H7 (cell line): ENCODE measurements at places on chromosomes 13 and 19. TPM values are rescaled to one million over a fixed set of nuclear protein-coding genes. Genes with fewer than 3 reads are reported as not detected.
A peak's percentile ranks its signal among the peaks of the same experiment; 100 is the strongest.

GRCh38 chr13:25175026-25175425, 2.9 kb upstream of the AMER2 start:
- no peak for DNase-seq

- no peak for DNase-seq
These were observed 334.1 kb downstream of the TEX29 start for GRCh38 chr13:111654531-111654930.

GRCh38 chr19:3440082-3440481, 40.2 kb downstream of the SMIM24 start:
- peak; percentile 93 for DNase-seq

Gene ZNF730
- 18.9 and 28.2 TPM in 2 replicates for total RNA-seq

Gene STOML3
- total RNA-seq: not detected in 2 replicates

Gene PDX1
- total RNA-seq: not detected in 2 replicates

Gene SIGLEC8
- not detected in 2 replicates for total RNA-seq

- DNase-seq: no peak
These were observed 19.8 kb downstream of the COL4A1 start for GRCh38 chr13:110286833-110287819.

DNA sequence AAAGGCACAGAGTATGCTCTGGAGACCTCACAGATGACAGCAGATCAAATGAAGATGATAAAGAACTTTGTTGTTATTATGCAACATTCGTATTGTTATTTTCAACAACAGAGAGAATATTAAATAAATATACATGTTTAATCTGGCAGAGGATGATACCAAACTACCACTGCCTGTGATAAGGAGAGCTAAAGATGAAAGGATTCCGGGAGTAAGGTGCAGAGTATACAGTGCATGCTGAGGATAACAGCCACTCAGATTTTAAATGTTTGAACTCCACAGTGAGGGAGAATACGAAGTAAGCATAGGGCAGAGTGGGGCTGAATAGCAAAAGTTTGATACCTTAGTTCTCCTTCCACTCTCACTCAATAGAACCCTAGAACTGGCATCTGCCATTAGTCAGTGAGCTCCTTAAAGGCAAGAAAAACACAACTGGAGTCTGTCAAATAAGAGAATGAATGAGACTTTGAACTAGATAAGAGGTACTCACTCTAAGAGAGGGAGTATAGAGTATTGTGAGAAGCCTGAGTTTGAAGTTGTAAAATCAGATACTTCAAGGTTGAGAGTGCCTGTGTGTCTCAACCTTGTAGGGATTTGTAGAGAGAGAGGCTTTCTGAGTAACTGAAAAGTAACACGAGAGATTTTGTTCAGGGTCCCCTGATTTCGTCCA, 78.5 kb downstream of the STARD13 start:
- no peak for DNase-seq

Gene ZNF93
- total RNA-seq: not detected in 2 replicates

Gene EXOC3L2
- 2.2 and 5.4 TPM in 2 replicates for total RNA-seq

GRCh38 chr19:33096005-33096404, 15.0 kb downstream of the GPATCH1 start:
- DNase-seq: no peak

Gene KLK6
- 0.38 and 0.74 TPM in 2 replicates for total RNA-seq

Gene IRGQ
- 11.2 and 16.5 TPM in 2 replicates for total RNA-seq

Gene MBD3L1
- total RNA-seq: not detected in 2 replicates

Gene ARRDC5
- total RNA-seq: not detected in 2 replicates

- DNase-seq: no peak
These were observed 2.9 kb upstream of the KPTN start for GRCh38 chr19:47486900-47487299.

Gene FFAR3
- total RNA-seq: not detected in 2 replicates

- no peak for DNase-seq
These were observed 20.9 kb downstream of the CFAP97D2 start for GRCh38 chr13:114199954-114200353.

- no peak for DNase-seq
These were observed 49.1 kb downstream of the WASF3 start for GRCh38 chr13:26606631-26607030.

Gene VSTM1
- not detected in 2 replicates for total RNA-seq

- DNase-seq: peak; percentile 74
These were observed at the start of gene CNMD for GRCh38 chr13:52739468-52740071. TSS of gene CNMD (minus strand) at chr13:52739820. CDS start at chr13:52739701, 119 bp downstream.

GRCh38 chr19:43572171-43572588, 3.1 kb downstream of the XRCC1 start:
- no peak for DNase-seq

- DNase-seq: peak; percentile 89
These were observed 12.6 kb downstream of the LRRC4B start for GRCh38 chr19:50555450-50556281.

GRCh38 chr19:5932146-5932545, 18.1 kb downstream of the CAPS start:
- no peak for DNase-seq

Gene FXYD3
- total RNA-seq: not detected in 2 replicates

- DNase-seq: peak; percentile 18
These were observed 130.4 kb upstream of the MIR17HG start for GRCh38 chr13:91216928-91217700.

GRCh38 chr19:40256512-40256911, 28.6 kb downstream of the AKT2 start:
- DNase-seq: no peak

DNA sequence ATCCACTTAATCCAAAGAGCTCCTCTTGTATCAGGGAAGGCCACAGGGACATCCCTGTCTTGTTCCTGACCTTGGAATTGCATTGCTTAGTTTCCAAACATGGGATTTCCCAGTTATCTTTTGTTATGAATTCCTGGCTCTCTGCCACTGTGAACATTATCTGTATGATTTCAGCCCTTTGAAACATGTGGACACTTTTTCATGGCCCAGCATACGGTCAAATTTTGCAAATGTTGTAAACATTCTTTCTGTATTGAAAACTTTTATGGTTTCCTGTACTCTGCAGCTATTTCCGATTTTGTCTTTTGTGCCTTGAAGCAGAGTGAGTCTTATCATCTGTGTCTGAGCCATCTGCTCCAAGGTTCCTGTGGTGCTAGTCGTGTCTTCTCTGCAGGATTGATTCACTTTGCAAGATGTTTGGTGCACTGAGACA, 4.5 kb upstream of the CFAP97D2 start:
- no peak for DNase-seq

DNA sequence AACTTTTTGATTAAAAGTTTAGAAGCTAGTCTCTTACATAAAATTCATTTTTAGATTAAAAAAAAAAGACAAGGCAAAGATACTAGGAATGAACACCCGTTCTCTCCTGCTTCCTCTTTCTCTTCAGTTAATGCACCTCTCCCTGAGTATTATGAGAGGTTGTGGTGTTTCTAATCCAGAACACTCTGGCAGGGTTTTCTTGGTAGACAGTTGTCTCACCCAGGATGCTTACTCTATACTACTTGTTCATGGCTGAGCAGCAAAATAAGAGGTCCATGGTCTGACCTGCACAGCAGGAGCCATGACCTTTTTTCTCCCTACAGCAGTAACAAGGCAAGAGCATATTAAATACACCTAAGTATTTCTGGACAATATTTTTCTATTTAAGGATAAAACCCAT, 62.0 kb downstream of the MICU2 start:
- no peak for DNase-seq

- peak; percentile 69 for DNase-seq
These were observed 437 bp downstream of the SUCLA2 start for GRCh38 chr13:48000559-48001113.

Gene CPAMD8
- 4.5 and 5.2 TPM in 2 replicates for total RNA-seq

- peak; percentile 4 for DNase-seq
These were observed 113.4 kb upstream of the UQCRFS1 start for GRCh38 chr19:29326351-29326750.

- DNase-seq: peak; percentile 76
These were observed 111.9 kb downstream of the KCNRG start for GRCh38 chr13:50126993-50127725.

Gene COL4A2
- total RNA-seq: 166 and 168 TPM in 2 replicates

DNA sequence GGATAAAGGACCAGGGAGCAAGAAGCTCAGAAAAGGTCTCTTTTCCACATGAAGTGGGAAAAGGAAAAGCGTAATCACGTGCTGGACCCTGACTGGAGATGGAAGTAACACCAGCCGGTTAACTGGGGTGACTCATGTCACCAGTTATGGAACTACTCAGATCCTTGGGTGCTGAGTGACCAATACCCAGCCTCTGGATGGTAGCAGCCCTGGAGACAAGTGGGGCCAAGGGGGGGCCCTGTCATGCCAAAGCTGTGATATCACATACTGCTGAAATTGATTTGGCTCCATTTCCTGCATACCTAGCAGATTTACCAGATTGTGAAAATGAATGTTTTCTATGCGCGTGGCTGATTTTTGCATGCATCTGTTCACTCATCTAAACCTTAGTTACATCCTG, 158.9 kb downstream of the ZIC5 start:
- DNase-seq: no peak

- peak; percentile 83 for DNase-seq
These were observed 50.3 kb upstream of the SIN3B start for GRCh38 chr19:16778796-16779411.

GRCh38 chr13:57878291-57878690, 246.7 kb downstream of the PCDH17 start:
- DNase-seq: no peak

Gene LRRC25
- total RNA-seq: 0.76 TPM in 1 of 2 replicates, not detected in the other

DNA sequence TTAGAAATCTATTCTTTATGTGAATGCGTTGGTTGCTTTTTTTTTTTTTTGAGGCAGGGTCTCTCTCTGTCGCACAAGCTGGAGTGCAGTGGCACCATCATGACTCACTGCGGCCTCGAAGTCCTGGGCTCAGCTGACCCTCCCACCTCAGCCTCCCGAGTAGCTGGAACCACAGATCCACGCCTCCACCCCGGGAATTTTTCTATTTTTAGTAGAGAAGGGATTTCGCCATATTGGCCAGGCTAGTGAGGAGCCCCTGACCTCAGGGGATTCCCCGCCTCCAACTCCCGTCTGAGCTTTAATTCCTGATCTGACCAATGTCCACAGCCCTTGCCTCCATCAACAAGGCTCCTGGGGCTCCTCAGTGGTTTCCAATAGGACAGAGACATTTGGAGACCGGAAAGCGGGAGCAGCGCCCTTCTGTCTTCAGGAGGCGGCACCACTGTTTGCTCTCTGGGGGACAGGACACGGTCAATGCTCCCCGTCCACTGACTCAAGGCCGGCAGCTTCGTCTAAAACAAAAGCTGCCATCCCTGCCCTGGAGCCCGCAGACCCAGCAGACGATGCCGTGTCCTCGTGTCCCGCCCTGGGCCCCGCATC, 503 bp downstream of the TUBA3C start:
- DNase-seq: no peak

DNA sequence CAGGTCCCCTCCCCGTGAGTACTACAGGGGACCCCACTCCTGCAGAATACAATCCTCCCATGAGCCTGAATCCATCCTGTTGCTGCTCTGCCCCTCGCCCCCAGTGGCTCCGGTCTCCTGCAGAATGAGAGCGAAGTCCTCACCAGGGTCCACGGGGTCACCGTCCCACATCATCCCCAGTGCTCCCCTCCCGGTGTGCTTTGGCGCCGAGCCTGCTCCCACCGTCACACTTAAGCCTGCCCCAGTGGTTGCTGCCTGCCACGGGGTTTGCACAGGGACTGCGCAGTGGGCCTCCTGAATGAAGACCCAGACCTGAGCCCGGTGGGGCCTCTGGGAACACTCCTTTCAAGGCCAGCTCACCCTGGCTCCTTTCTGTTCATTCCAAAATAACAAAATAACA, 30.5 kb downstream of the NKPD1 start:
- peak; percentile 41 for DNase-seq

GRCh38 chr19:48023011-48023410, 20.9 kb downstream of the CABP5 start:
- DNase-seq: no peak

DNA sequence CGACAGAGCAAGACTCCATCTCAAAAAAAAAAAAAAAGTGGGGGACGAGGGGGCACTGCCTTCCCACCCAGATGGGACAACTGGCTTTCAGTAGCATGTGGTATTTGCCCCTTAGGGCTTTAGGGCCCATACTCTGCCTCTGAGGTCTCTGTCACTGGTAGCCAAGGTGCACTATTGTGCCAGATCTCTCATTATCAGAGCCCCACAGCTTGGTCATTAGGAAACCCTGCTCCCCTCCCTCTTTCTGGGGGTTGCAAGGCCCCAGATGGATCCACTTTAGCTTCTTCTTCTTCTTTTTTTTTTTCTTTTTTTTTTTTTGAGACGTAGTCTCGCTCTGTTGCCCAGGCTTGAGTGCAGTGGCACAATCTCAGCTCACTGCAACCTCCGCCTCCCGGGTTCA, 11.2 kb upstream of the ZNF358 start:
- DNase-seq: no peak

DNA sequence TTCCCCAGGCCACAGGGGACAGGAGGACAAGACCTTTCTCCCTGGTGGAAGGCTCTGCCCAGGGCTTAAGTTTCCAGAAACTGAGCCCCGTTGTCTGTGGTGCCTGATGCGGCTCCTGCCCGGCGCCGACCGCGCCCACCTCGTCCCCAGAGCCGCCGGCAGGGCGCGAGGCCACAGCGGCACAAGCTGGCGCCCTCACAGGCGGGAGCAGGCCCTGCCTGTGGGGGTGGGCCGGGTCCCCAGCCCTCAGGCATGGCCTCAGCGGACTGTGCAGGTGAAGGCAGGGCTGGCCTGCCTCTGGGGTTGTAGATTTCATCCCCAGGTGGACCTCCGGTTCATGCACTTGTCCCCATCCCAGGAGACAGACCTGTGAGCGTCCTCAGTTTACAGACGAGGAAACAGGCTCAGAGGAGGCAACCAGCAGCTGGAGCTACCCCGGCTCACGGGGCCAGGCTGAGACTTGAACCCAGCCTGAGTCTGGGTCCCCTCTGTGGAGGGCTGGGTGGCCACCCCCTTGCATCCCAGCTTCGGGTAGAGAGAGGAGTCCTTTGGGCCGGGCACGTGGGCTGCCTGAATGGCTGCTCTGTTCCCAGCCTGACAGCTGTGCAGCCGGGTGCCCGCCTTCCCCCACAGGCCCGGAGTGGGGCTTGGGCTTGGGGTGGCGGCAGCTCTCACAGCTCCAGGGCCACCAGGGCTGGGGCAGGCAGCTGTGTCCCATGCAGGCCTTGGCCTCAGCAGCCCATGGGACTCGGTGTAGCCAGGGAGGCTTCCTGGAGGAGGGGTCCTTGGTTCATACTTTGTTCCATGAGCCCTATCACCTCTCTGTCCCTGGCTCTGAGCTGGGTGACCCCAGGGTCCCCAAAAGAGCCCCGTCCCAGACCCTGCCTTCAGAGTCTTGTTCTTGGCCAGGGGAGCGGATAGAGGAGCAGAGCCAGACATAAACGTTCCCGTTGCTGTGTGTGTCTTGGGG, 26.8 kb downstream of the PIAS4 start:
- DNase-seq: no peak

DNA sequence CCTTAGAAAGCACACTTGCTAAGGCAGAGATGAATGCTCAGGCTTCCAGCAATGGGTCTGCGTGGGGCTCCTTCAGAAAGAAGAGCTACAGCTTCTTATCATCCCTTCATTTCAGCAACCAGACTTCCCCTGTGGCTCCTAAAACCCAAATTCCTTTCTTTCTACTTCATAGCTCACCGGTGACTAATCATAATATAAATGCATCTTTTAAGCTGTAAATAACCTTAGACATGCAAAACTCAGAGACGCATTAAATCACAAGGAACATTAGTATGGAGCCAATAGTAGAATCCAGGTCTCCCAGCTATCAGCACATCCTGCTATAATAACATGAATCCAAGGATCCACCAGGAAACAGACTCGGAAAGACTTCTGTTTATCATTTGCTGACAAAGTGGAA, 375.6 kb downstream of the COG6 start:
- no peak for DNase-seq

GRCh38 chr13:102870677-102871415, 25.0 kb downstream of the ERCC5 start:
- peak; percentile 85 for DNase-seq
